ENCODE measurements at places on chromosomes 12 and 14.

DNA sequence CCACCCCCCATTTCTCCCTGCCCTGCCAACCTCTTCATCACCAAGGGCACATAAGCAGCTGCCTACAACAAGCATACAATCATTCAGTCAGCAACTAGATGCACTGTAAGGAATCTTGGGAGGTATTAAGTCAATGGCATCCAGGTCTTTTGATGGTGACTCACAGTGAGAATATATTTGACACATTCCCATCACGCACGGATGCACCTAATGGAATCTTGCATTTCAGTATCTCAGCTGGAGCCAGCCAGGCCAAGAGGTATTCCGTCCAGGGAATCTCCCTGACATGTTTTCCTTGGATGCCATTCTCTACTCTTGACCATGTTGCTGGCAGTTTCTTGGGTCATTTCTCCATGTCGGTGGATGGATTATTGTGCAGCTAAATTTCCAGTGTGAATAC lies 73.9 kb upstream of the CAPRIN2 start:
- no peak for DNase-seq

DNA sequence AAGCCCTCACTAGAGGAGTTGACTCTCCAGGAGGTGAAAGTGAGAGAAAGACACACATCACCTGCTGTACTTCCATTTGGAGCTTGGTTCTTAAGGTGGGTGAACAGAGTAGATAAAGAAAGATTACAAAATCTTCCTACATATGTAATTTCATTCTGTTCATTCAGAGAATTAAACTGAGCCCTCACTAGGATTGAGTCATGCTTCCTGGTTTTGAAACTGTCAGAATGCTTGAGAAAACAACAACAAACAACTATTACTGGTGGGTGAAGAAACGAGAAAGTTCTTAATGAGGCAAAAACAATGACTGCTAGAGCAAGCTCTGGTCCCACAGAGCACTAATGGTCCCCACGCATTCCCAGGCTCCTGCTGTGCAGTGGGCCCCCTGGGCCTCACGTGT lies 841.7 kb downstream of the VRK1 start:
- no peak for DNase-seq

DNA sequence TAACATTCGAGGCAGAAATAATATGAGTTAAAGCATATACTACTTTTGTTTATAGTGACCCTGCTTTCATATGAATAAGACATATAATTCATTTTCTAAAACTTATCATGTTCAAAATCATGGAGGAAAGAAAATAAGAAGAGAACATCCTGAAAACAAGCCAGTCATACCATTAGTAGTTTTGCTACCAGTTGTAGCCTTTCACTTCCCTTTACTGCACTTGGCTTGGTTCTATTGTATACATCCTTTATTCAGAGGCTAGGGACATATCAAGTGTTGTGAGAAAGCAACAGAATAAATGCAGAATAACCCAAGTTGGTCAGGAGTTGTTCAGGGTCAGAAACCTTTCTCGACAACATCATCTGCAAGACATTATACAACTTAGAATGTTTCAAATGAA lies 598.7 kb downstream of the SOX5 start:
- DNase-seq = no peak

DNA sequence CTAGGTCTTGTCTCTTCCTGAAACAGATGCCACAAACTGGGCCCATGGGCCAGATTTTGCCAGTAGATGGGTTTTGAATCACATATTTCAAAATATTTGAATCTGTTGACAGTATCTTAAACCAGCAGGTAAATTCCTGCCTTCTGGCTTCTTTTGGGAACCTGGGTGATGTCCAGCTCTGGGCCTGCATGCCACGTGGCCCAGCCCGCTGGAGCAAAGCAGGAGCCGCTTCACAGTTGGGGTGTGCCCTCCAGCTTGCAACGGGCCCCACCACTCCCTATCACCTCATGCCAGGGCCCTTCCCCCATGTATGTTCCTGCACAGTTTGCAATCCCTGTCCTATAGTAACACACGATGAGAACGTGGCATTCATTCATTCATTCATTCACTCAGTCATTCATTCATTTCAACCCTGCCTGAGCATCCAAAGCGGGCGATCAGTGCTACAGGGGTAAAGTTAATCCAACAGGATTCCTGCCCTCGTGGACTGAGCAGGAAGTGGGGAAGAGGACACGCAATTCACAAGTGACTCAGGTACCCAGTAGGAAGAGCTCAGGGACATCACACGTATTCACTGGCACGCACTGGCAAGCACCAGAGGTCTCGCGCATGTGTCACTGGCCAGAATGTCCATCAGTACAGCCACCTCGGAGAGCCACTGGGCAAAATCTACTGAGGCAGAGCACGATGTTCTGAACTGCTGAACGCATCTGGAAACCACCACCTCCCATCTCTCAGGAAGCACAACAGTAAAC lies 27.8 kb downstream of the SCARB1 start:
- no peak for DNase-seq

DNA sequence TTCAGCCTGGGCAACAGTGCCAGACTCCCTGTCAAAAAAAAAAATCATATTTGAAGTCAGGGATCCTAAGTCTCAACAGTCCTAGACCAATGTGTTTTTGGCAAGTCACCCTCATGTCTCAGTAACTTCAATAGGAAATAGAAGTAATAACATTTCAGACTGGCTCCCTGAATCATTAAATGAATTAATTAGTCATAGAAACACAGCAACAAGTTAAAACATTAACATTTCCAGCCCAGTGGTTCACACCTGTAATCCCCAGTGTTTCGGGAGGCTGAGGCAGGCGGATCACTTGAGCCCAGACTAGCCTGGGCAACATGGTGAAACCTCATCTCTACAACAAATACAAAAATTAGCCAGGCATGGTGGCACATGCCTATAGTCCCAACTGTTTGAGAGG lies 125.2 kb downstream of the GTF2A1 start:
- DNase-seq = no peak

DNA sequence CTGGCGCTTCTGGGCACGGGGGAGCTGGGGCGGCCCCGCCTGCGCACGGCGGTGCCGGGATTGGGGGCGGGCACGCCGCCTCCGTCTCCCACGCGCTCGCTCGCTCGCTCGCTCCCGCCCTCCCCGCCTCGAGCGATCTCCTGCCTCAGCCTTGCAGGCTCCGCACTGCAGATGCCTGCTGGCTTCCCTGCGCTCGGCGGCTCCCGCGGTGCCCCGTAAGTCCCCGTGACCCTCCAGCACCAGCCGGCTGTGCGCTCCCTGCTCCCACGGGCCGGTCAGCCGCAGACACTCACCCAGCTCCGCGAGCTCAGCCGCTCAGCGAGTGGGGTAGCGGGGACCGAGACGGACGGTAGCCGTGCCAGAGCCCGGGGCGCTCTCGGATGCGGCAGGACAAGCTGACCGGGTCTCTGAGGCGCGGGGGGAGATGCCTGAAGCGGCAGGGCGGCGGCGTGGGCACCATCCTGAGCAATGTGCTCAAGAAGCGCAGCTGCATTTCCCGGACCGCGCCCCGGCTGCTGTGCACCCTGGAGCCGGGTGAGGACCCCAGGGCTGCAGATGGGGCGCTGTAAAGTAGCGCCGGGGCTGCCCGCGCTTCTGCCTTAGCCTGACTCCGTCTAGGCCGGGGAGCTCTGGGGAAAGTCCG lies at the start of gene TBC1D30:
TSS of gene TBC1D30 (plus strand) at position 148 of the 643 bp plus-strand sequence. CDS start at position 381, 233 bp downstream.
- no peak for DNase-seq

- DNase-seq = no peak
Observed at GRCh38 chr14:104803280-104803911, 2.5 kb downstream of the ZBTB42 start.

DNA sequence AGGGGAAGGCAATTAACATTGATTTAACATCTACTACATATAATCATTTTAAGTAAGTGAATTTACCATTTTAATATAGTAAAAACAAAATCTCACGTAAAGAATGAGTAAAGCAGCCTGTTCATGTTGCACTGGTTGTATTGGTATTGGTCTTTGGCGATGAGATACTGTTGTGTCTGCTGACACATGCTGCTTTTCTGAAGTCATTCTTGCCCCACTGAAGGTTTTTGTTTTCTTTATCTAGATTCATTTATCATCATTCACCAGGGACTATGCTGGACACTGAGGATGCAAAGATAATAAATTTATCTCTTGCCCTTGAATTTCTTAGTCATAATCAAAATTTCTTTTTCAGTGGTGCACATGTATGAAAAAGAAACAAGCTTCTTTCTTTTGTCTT lies 246.2 kb upstream of the NPAS3 start:
- DNase-seq = no peak

DNA sequence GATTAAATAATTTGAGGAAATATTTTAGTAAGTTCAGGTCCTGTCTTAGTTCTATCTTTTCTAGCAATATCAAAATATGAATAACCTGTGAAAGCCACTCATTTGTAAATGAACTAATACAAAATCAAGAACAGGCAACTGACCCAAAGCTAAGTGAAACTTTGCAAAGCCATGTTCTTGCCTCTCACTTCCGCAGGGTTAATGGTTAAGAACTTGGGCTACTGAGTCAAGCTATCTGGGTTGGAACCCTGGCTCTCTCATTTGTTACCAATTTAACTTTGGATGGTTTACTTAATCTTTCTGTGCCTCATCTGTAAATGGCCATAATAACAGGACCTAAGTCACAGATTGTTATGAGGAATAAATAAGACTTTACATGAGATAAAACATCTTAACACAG lies 2.8 kb downstream of the KIF21A start:
- DNase-seq = no peak

DNA sequence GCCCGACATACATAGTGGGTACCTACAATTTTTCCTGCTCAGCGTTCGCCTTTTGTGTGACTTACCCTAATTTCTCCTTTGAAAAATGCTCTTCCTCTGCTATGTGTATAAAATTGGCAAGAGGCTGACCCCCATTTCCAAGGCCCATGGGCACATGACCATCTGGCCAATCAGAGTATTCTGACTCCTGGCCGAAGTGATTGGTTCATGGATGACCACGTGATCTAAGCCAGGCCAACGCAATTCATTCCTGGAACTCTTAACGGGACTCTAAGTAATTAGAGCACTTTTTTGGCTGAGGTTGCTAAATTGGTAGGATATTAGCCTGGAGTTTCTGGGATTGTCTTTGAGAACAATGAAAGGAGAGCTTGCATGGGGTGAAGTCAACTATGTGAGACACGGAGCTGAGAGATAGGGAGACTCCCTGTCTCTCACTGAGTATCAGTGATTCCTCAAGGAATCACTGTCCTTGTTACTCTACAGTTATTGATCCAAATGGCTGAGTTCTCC lies 110.1 kb upstream of the TBX3 start:
- DNase-seq = no peak

GRCh38 chr14:23366426-23366921 lies 1.5 kb upstream of the EFS start:
- DNase-seq = no peak

- DNase-seq = no peak
Observed at GRCh38 chr12:98939926-98940325, 294.8 kb downstream of the APAF1 start.

- DNase-seq = peak; percentile 74
Observed at GRCh38 chr12:123457980-123458779, at the start of gene SNRNP35. Gene SNRNP35 (plus strand): TSS chr12:123458139. CDS start chr12:123465541, 7,402 bp downstream.

DNA sequence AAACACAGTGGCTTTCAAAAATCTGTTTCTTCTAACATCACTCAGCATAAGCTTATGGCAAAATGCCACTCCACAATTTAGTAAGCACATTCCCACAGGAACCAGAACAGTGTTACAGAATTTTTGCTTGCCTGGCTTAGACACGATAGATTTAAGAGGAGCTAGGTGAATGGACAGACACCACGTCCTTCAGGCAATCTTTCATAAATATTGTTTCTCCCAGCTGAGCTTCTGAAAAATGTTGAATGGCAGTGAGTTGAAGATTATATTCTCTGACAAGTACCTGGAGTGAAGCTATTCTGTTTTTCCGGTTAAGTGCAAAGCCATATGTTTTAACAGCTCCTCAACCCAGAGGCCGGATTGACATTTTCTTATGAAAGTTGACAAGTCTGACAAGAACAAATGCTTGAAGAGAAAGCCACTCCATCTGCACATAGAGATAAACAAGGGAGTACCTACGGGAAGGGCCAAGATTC lies 102.0 kb downstream of the FSCB start:
- DNase-seq = no peak

DNA sequence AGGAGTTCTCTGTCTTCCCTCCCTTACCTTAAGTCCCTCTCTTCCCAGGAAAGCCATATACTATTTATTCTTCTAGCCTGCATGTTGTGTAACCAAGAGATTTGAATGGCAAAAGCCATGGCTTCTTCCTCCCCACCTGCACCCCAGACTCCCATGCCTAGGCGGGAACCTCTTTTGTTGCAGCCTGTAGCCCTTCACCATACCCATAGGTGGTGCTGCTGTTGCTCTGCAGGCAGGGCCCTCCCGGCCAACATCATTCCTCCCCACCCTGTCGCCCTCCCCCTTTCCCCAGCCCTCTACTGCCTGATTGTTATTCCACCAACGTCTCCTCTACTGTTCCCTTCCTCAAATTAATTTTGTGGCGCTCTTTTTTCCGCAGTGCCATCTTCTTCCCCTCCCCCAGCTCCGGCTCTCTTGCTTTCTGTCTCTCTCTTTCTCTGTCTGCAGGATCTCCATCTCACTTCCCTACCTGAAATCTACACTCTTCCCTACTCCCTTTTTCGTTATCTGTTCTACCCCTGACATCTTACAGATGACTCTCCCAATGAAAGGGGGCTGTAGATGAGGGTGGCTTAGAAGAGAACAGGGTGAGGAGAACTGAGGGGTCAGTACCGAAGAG lies 13.8 kb downstream of the NGDN start:
- DNase-seq = no peak

GRCh38 chr14:32509632-32510187 lies 180.6 kb downstream of the AKAP6 start:
- peak; percentile 98 for DNase-seq

DNA sequence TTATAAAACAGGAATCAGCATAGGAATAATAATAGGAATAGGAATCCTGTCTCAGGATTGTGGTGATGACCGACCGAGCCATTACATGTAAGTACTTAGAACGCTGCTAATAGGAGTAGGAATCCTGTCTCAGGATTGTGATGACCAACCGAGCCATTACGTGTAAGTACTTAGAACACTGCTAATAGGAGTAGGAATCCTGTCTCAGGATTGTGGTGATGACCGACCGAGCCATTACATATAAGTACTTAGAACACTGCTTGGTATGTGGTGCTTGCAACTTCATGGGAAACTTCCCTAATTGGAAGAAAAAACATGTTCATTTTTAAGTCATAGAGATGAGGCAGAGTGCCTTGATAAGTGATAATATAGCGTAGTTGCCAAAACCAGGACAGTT lies 30.0 kb downstream of the ELK3 start:
- DNase-seq = no peak

Data from smooth muscle cell of the brain vasculature (primary cell).